Epithelial cell of esophagus (primary cell): ENCODE measurements at places on chromosomes 16 and 17.

- DNase-seq, result no peak
Measured at GRCh38 chr16:65495106-65495505, 373.2 kb upstream of the CDH11 start.

DNA sequence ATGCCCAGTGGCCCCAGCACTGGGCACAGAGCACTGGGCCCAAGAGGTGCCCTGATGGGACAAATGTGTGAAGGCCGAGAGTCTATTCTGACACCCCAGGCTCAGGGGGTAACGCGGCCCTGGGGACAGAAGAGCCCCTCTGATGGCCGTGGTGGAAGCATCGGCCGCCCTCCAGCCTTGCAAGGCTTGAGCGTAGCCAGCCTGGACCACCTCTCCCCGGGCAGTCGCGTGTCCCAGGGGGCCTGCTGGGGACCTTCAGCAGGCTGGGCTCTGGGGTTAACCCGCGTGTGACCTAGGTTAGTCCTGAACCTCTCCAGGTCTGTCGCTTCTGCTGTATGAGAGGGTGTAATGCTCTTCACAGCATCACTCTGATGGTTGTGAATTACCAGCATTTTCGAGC is 40.8 kb downstream of the NOS2 start:
- DNase-seq, result no peak

- no peak for DNase-seq
Measured at GRCh38 chr16:30187971-30188561, 4.7 kb downstream of the CORO1A start.

DNA sequence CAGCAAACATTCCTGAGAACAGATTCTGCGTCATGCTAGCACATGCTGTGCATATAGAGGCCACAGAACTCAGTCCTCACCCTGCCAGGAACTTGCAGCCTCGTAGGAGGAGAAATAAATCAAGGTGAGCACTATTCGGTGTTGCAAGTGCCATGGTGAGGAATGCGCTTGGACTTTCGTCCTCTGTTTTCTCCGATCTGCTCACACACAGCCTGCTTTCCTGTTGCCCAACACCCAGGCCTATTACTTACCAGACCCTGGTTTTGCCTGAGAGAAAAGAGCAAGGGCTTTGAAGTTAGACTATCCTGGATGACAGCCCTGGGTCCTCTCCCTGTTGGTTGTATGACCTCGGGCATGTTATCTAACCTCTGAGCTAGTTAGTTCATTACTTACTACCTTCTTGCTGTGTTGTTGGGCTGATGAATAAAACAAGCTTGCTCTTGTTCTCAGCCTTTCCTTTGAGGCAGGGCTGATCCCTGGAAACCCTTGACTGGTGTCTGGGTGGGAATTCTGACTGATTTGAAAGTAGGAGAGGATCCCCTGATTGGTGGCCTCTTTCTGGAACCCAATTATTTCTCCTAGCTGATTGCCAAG is 2.9 kb downstream of the ACSF2 start:
- DNase-seq, result peak; percentile 98

DNA sequence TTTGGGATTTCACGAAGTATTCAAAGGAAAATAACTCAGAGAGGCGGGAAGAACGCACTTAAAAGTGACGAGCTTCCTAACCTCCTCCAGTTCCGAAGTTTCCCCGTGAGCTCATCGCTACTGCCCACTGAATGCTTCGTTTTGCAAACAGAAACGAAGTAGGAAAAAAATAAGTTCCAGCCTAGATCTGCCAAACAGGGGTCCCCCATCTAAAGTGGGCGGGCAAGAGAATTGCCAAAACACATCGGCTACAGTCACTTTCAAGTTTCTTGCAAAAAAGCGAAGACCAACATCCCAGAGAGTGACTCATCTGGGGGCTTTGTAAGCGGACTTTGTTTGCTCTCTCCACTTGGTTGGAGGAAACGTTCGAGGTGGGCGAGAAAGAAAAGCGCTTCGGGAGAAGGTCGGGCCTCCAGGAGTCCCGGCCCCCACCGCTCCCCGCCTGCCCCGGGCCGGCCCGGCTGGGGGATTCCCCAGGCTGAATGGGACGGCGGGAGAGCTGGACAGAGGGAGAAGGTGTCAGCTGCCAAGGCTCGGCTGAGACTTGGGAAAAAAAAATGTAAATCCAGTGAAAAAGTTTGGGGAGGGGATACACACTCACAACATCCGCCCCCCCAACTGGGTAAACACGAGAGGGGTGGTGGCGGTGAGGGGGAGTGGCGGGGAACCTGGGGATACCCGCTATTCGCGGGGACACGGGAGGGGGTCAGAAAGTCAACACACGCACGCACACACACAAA is 1.0 kb downstream of the VEZF1 start:
- DNase-seq, result peak; percentile 59

DNA sequence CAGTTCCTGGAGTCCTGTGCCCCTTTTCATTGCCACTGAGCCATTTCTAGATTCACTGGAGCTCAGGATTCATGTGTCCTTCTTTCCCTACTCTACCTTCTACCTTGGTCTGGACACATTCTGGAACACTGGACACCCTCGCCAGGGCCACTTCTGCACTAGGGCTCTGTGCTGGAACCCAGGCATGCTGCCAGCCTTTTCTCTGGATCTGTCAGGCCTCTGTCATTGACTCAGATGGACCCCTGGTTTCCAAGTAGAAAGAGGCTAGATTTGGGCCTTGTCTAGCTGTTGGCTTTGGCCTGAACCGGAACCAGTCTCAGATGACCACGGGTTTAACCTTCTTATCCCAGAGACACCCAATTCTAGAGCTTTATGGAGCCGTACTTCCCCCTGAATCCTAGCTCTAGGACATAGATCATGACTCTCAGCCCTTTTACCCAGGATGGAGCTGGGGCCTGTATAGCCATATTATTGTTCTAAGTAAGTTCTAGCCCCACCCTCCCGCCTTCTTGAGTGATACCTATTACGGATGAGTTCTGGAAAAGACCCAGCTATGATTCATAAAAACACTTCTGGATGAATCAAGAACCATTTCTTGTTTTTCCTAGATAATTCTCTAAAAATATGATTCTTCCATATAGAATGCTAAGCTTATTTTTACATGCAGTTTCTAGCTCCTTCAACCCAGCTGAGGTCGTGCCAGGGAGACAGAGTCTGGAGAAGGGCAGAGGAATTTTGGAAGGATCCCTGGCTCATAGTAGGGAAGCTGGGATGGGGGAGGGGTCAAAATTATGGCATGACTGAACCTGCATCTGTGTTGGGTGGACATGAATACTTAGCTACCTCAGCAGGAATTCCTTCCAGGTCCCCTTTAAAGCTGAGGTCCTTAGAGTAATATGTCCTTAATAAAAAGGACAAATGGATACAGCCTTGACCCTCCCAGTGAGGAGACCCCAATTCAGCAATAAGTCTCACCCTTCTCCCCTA is 1.1 kb upstream of the CHRNB1 start:
- DNase-seq, result peak; percentile 93

- DNase-seq, result no peak
Measured at GRCh38 chr17:30965686-30966085, 5.2 kb upstream of the RNF135 start.

- DNase-seq, result peak; percentile 19
Measured at GRCh38 chr17:74202938-74203337, 540 bp upstream of the RPL38 start.

GRCh38 chr17:61443475-61443882 is 8.7 kb upstream of the TBX4 start:
- no peak for DNase-seq

DNA sequence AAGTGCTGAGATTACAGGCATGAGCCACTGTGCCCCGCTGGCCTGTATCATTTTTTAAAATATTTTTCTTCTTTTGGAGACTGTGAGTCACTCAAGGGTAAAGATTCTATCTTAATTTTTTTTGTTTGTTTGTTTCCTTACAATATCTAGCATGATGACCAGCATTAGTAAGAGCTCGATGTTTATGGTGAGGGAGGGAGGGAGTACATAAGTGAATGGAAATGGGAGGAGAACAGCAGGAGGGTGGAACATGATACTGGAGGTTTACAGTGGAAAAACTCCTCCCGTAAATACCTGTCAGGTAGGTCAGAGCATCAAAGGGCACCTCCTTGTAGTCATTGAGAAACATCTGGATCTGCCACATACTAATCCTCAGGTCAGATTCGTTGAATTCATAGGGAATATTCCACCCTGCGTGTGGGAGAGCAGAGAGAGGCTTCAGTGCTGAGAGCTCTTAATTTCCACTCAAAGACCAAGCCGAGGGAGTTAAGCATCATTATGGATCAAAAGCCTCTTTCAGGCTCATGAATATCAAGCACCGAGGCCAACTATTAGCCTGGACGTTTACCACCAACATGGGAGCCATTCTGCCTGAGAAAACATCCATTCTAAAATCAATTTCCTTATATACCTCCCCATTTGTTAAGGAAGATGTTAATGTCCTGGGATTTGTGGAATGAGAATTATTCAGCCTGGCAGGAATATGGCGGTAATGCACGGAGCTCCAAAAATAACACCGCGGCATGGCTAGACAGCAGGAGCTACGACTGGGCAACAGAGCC is 51.8 kb downstream of the LYRM1 start:
- peak; percentile 84 for DNase-seq

DNA sequence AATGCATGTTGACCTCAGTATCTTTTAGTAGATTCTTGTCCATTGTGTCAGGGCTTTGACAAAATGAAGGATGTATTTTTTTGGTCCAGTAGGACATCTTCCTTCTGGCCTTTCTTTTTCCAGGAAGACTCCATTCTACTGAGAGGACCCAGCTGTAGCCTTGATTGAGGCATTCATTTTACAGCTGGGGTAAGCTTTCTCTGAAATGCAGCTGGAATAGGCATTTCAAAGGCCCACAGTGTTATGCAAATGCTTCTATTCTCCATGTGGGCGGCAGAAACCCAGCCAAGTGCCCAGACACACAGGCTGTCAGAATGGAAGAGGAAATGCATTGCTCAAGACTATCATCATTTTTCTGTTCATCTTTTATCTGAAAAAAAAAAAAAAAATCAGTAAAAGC is 629.0 kb upstream of the CDH8 start:
- no peak for DNase-seq

DNA sequence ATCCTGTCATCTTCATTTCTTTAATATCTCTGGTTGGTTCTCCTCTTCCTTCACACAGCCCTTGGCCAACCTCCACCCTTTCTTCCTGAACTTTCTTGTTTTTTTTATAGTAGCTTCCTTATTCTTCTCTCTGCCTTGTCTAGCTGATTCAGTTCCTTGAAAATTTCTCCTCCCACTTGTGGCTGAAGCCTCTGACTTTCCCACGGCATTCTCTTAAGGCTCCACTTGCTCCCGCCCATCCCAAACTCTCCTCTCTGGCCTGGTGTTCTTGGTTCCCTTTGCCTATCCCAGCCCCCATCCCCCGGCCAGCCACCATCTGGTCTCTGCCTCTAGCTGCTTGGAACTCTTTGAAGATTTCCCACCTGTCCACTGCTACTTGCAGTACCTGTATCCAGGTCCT is 29.1 kb downstream of the NLRP1 start:
- peak; percentile 83 for DNase-seq

DNA sequence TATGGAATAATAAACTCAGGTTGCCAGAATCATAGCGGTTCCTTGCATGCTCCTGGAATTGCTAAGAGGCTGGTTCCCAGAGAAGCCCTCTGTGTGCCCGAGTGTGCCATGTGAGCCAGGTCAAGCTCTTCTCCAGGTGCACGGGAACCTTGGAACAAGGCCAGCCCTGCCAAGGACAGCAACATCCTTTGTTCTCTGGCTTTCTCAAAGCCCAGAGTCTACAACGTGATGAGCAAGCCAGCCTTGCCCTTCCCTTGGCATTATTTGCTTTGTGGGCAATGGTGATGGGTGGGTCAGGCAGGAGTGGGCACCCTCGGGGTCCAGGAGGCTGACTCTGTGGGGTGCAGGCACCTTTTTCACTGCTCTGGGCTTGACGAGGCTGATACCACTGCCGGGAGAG is 14.2 kb upstream of the SEC14L1 start:
- peak; percentile 37 for DNase-seq

- DNase-seq, result no peak
Measured at GRCh38 chr17:74816905-74817620, 40.9 kb upstream of the NAT9 start.

DNA sequence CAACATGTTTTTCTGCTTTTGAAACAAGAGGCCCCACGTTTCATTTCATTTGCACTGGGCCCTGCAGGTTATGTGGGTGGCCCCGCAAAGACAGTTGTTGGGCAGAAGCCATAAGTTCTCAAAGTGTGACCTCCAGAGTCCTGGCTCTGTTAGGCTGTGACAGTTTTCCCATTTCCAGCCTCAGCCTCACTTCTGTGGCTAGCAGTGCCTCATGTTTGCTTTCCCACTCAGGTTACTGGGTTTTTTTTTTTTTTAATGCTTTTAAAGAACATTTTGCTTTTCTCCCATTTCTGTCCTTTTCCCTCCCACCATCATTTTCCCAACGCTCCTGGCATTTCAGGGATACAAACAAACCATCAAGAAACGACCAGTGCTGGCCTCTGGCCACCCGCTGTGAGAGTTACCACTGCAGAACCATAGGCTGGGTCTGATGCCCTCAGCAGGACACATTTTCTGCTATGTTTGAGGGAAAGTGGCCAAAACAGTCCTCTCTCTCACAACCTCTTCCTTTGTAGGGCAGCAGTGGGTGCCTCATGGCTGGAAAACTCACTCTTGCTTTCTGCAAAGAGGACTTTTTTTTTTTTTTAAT is 159.0 kb upstream of the MPHOSPH6 start:
- no peak for DNase-seq

GRCh38 chr17:34416116-34416515 is 53.1 kb upstream of the CCL1 start:
- DNase-seq, result no peak

- no peak for DNase-seq
Measured at GRCh38 chr16:57951204-57951960, 19.5 kb downstream of the CNGB1 start.

DNA sequence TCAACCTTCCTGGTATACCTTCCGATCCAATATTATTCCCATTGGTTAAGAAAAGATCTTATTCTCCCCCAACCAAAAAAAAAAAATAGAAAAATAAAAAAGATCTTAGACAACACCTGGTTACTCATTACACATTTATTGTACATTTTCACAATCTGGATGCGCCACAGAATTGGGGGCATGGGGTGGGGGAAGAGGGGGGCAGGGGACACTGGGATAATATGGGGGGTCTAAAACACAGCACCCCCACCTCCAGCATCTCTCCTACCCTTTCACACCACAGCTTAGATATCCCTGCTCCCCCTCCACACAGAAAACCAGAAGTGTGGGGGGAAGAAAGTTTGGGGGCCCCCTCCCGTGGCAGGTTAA is 3.7 kb downstream of the VAMP2 start:
- no peak for DNase-seq

- DNase-seq, result no peak
Measured at GRCh38 chr16:65828296-65828695, 538.2 kb upstream of the CDH5 start.

- DNase-seq, result no peak
Measured at GRCh38 chr17:64611369-64611768, 50.7 kb downstream of the SMURF2 start.

GRCh38 chr16:87734644-87735043 is 31.1 kb downstream of the KLHDC4 start:
- no peak for DNase-seq
